Fibroblast of mammary gland (primary cell): ENCODE measurements at places on chromosomes 6 and 20.

- DNase-seq = peak; percentile 36
Observed at GRCh38 chr6:28634761-28635546, 109.3 kb downstream of the GPX5 start.

DNA sequence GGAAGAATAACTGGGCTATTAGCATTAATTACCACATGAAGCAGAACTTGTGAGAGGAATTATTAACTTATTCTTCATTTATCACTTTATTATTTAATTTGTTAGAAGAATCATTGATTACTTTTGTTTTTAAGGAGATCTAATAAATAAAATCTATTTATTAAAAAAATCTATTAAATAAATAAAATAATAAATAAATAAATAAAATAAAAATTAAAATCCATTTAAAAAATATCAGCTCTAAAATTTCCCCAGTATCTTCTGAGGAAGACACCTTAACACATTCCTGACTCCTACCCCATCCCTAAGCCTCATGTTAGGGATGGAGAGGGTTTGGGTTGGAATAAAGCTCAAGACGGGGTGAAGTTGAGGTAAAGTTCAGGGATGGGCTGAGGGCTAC lies 231.4 kb downstream of the CLIC5 start:
- DNase-seq = no peak

DNA sequence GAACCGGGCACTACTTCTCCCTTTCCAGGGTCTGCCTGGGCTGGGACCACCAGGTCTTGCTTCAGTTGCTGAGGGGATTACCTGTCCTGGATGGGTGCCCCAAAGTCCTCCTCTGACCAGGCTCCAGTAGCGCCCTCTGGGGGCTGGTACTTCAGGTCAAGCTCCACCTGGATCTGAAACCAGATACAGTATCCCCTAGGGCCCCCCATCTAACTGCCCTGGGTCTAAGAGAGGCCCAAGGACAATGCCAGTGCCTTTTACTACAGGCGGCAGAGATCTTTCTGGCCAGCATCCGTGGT lies 11.2 kb upstream of the SPAG4 start:
- no peak for DNase-seq

- DNase-seq = no peak
Observed at GRCh38 chr20:21189761-21190523, 64.1 kb downstream of the KIZ start.

- no peak for DNase-seq
Observed at GRCh38 chr6:64290867-64291266, 655.3 kb downstream of the PHF3 start.

DNA sequence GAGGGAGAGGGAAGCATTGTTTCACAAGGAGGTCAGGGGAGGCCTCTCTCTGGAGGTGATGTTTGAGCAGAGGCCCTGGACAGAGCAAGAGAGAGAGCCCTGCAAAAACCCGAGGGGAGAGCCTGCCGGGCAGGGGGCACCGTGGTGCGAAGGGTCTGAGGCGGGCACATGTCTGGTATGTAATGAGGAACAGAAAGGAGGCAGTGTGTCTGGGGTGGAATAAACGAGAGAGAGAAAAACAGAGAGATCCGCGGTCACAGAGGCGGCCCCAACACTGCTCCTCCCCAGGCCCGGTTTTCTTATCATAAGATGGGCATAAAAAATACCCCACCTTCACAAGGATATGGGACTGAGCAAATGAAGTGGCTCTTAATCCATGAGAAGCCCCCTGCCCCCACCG lies 119.2 kb downstream of the PREX1 start:
- no peak for DNase-seq

DNA sequence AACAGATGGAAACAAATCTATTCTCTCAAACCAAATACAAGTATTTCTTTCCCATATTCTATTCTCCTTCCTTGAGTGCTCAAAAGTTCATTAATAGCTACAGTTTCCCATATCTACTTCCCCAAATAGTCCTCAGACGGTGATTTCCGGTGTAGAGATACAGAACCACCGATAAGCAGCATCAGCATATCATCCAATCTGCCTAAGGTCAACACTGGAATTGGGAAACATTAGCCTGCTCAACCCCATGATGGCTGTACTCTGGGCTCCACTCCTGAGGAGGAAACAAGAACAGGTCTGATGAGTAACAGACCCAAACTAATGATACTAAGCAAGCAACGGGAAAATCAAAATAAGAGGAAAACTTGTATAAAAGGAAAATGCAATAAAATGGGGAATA lies 115.6 kb downstream of the EPB41L2 start:
- no peak for DNase-seq

GRCh38 chr6:34486106-34486740 lies 20.3 kb downstream of the PACSIN1 start:
- DNase-seq = no peak

GRCh38 chr6:6694825-6695624 lies 106.5 kb downstream of the LY86 start:
- no peak for DNase-seq

- DNase-seq = peak; percentile 70
Observed at GRCh38 chr6:125868252-125868651, 77.5 kb downstream of the NCOA7 start.

- no peak for DNase-seq
Observed at GRCh38 chr20:34315236-34315635, 12.1 kb upstream of the AHCY start.

- DNase-seq = no peak
Observed at GRCh38 chr6:107045826-107046675, 18.1 kb downstream of the MTRES1 start.

DNA sequence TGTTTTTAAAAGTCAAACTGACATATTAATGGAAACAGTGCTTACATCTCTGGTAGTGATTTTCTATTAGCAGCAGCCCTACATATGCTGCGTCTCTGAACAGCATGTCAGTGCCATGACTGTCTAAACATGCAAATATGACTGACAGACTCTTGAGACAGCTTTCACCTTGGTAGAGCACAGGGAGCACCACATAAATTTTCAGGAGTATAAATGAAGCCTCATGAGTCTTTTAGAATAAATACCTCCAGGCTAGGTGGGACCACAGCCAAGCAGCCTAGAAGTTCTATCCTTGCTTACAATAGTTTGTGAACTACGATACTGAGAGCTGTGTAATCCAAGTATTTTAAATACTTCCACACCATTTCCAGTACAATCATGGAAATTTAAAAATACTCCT lies 410.7 kb upstream of the RUNX2 start:
- no peak for DNase-seq

GRCh38 chr6:151137542-151137941 lies 102.2 kb upstream of the AKAP12 start:
- no peak for DNase-seq

GRCh38 chr6:108179741-108180140 lies 13.9 kb downstream of the NR2E1 start:
- no peak for DNase-seq

DNA sequence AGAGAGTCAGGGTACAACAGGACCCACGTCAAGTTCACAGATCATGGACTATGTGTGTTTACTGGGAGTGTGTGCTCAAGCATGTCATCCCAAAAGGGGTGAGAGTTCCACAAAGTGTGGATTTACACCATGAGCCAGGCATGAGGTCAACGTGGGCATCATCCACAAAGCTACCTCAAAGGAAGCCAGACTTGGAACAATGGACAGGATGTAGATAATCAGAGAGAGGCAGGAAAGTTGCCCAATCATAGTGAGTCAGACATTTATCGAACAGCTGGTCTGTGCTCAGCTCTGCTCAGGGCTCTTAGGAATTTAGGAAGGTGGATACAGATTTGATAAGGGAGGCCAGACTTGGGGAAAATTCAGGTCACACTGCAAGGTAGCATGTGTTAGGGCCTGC lies 317.2 kb upstream of the CDYL start:
- peak; percentile 89 for DNase-seq

GRCh38 chr6:47371870-47372255 lies 62.2 kb upstream of the TNFRSF21 start:
- DNase-seq = no peak

GRCh38 chr20:15071085-15071808 lies 733.8 kb upstream of the FLRT3 start:
- DNase-seq = no peak

GRCh38 chr6:151284548-151285017 lies 44.8 kb downstream of the AKAP12 start:
- DNase-seq = peak; percentile 44
